CD8-positive, alpha-beta T cell (primary cell): ENCODE measurements at places on chromosomes 6 and 20.

DNA sequence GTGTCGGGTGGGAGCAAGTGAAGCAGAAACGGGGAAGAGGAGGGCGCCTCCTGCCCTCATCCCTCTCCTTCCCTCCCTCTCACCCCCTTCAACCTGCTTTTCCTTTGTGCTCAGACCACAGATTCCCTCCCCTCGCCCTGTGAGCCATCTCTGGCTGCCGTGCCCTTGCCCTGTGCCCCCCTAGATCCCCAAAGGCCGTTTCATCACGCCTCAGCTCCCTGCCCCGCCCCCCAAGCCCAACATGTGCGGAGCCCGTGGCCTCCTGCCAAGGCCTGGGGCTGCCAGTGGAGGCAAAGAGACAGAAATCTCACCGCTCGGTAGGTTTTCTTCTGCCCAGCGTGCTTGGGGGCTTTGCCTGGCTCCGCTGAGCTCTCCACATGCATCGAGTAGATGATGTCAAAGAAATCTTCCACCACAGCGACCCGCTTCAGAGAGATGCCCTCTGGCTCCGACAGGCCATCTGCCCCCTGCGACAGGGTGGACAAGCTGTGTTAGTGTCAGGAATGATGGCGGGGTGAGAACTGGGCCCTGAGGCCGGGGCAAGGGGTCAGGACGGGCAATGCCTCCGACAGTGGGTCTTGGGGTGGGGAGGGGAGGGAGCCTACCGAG lies 57.6 kb downstream of the NOL4L start:
- DNase-seq, result no peak

DNA sequence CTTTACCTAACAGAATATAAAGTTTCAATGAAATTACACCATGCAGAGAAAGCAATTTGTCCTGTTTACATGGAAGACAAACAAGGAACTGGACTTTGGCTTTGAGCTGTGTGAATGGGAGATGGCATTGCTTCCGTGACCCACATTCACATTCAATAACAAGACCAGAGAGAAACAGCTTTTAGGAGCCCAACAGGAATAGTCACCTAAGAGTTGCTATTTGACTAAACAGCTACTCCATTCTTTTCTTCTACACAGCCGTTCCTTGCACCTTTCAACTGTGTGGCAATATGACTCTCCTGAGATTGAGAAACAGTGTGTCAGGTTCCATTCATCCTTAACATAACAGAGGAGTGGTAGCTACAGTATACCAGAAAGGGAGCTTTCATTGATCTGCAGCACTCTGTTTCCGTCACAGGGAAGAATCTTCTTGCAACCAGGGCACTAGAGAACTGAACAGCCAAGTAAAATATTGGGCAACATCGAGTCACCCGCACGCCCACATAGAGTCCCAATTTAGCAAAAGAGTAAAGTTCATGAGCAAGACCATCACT lies 355.1 kb downstream of the HAO1 start:
- DNase-seq, result no peak

DNA sequence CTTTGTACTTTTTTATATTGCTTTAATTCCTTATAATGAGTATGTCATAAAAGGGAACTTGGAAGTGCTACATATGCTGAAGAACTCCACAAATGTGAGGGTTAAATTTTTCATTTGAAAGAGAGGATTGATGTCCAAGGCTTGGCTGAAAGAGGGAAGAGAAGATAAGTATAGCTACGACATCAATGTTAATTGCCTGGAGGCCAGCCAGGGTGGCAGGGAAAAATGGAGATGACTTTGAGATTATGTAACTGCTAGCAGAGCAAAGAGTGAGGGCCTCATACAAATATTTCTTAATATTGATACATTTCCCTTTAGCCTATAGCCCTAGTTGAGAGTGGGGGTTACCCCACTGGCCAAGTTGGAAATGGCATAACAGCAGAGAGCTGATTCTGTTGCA lies 24.8 kb upstream of the RIMS4 start:
- DNase-seq, result no peak

GRCh38 chr6:150751296-150751695 lies 114.2 kb upstream of the MTHFD1L start:
- DNase-seq, result no peak

DNA sequence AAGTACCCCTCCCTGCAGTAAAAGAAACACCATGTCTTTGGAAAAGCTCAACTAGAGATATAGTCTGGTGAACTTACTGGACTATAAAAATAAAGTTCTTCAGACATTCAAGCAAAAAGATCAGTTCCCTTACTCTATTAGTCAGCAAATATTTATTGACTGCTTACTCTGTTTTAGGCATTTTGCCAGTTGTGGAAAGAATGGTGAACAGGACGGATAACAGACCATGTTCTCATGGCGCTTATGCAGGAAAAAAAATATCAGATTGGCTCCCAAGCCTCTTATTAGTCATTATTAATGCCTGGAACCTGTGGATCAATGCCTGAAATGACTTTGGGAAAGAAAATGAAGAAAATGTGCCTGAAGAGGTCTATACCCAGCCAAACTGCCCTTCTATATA lies 282.2 kb upstream of the EPHA7 start:
- no peak for DNase-seq

DNA sequence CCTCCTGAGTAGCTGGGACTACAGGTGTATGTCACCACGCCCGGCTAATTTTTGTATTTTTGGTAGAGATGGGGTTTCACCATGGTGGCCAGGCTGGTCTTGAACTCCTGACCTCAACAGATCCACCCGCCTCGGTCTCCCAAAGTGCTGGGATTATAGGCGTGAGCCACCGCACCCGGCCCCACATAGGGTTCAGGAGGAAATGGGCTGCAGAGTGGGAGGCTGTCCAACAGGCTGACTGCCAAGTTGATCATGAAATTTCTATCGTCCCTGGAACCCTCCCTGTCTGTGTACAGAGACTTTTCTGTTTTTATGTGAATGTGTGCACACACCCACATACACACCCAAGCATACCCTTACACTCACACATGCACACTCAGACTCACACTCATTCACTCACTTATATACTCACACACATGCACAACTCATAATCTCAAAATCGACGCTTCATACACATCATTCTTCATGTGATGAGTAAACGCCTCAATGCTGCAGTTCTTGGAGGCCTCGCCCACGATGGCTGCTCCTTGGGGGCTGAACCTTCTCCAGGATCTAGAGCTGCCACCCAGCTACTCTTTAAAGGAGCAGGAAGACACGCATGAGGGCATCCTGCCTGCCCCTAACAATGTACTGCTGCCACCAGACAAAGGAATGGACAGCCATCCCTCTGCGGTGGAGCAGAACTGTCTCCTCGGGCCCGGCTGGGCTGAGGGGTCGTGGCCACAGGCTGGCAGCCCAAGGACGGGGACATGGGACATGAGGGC lies 35.6 kb downstream of the SUN5 start:
- DNase-seq, result no peak

GRCh38 chr20:40692240-40693011 lies 3.4 kb upstream of the MAFB start:
- DNase-seq, result no peak

- peak; percentile 65 for DNase-seq
These were observed 993 bp downstream of the STX16 start for GRCh38 chr20:58651946-58652605.

- no peak for DNase-seq
These were observed 141.3 kb downstream of the QRSL1 start for GRCh38 chr6:106770663-106771062.

- DNase-seq, result no peak
These were observed 3.1 kb downstream of the HM13 start for GRCh38 chr20:31517373-31517772.

- no peak for DNase-seq
These were observed 32.1 kb downstream of the COL20A1 start for GRCh38 chr20:63325021-63325471.

GRCh38 chr6:53628354-53629119 lies 37.0 kb downstream of the KLHL31 start:
- DNase-seq, result no peak
